ENCODE measurements at places on chromosomes 7 and 10.
A peak's percentile ranks its signal among the peaks of the same experiment; 100 is the strongest.

DNA sequence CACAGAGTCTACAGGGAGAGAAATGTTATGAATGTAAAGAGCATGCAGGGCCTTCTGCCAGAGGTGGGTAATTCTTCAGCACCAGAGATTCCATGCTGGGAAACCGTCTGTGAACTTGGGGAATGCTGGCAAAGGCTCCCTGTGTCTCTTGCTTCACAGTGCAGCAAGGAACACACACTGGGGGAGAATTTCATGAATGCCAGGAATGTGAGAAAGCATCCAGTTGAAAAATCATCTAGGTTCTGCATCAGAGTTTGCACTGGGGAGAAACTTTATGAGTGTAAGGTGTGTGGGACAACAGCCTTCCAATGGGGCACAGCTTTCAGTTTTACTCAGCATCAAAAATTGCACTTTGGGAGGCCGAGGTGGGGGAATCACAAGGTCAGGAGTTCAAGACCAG, 224.3 kb upstream of the IGFBP3 start:
- ATAC-seq: peak; percentile 96

DNA sequence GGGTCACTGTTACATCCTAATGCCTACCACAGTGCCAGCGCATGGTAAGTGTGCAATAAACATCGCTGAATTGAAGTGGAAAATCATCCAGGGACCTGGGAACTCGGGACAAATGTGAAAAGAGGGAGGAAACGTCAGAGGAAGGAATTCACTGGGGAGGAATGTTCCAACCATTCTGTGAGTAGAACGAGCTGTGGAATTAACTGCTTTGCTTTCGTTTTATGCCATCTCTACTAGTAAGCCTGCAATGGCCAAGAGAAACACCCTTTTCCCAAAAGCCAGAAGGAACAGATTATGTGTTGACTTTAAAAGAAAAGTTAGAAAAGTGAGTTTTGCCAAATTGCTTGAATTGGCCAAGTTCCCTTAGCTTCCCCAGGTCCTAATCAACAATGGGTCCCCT, 1044.9 kb downstream of the TYW1 start:
- ATAC-seq: no peak

DNA sequence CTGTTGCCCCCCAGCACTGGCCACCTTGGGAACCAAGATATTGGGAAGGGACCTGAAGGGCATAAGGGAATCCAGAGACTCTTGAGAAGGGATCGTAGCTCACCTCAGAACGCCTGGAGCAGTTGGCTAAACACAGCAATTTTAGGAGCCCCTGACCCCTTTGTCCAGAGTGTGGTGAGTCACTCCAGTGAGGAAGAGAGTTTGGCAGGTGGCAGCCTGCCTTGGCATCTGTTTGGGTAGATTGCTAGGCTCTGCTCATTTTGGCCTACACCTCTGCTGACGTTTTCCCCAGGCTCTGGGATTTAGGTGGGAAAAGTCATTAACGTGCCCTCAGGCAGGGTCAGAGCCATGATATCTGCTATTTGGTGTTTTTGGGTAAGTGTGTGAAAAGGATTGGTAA, 100.6 kb downstream of the GRB10 start:
- ATAC-seq: no peak

DNA sequence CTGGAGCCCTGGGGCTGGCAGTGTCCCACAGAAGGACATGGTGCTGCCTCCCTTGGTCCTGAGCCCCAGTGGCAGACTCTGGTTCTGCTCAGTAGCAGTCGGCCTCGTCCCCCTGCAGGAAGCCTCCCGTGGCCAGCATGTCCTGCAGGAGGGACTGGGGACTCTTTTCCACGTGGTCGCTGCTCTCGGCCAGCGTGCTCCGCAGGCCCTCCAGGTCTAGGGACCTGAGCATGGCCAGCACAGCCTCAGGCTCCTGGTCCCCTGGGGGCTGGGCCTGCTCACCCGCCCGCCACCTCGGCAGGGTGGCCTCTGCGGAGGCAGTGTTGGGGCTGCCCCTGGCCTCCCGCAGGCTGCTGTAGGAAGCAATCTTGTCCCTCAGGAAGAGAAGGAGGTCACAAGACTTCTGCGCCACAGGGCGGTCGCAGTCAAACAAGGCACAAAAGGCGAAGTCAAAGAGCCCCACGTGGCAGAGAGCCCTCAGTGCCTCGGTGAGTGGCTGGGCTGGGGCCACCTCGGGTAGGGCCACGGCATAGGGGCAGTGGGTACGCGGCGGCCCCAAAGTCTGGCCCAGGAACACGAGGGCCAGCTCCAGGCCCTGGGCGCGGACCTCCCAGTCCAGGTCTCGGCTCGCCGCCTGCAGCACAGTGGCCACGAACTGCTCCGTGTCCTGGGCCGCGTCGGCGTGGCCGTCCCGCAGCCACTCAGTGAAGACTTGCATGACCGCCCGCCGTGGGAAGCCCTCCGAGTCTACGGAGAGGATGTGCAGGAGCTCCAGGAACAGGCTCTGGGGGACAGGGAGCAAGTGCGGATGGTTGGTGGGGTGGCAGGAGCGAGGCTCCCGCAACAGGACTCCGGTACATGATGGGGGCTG, 17.1 kb downstream of the BRAT1 start:
- peak; percentile 13 for ATAC-seq

DNA sequence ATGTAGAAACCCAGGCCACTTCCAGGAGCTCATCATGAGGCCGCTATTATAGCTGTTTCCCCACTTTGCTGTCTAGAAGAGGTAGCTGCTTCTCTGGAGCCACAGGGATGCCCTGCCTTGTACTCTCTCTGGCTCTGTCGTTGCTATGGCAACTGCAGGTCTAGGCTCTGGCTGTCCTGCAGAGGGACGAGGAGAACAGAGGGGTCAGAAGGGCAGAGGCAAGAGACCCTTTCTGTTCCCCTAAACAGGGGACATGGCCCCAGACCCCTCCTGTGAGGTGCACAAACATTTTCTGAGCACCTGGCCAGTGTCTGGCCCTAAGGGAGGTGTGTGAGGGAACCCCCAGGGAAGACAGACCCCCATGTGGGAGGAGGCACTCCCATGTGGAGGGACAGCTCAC, 31.4 kb downstream of the ITPRIP start:
- no peak for ATAC-seq

- no peak for ATAC-seq
Observed at GRCh38 chr7:107678110-107678753, 17.6 kb downstream of the SLC26A4 start.

DNA sequence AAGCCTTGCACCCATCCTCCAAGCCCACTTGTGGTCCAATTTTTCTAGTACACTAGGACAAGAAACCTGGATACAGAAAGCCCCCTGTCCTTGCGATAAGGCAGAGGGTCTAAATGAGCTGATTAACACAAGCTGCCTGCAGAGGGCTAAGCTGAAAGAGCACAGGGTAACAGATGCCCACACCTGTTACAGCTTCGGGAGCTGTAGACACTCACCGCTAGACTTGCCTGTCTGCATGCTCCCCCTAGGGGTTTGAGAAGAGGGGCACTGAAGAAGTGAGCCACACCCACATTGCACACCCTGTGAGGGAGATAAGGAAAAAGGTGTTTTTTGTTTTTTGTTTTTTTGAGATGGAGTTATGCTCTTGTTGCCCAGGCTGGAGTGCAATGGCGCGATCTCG, 386.5 kb upstream of the AUTS2 start:
- ATAC-seq: no peak

DNA sequence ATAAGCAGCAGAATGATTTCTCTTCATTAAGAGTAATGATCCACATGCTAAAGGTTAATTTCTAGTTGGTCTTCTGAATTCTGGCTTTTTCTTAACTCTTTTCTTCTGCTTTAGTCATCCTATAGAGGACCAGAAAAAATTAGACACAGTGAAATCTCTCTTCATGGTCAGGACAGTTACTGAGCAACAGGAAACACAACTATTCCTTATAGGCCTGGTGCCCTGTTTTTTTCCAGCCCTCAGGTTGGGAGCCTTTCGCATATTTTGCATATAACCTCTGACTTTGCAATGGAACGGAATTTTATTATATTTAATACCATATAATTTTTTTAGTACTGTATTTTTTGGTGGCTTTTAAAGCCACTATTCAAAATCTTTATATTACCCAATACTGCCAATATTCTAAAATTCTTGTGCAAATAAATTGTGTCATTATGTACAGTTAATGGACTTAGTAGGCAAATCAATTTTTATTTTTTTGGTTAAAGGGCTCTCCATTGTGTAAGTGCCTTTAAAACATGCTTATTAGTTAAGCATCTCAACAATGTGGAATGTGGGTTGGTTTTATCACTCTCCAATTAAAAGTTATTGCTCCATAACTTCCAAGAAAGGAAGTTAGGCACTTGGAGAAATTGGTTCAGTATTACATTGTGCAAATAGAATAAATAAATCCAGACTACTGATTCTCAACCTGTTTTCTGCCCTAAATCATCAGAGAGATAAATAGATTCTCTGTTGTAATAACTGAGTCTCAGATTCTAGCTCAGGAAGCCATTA, 22.5 kb downstream of the ARL4A start:
- ATAC-seq: no peak

DNA sequence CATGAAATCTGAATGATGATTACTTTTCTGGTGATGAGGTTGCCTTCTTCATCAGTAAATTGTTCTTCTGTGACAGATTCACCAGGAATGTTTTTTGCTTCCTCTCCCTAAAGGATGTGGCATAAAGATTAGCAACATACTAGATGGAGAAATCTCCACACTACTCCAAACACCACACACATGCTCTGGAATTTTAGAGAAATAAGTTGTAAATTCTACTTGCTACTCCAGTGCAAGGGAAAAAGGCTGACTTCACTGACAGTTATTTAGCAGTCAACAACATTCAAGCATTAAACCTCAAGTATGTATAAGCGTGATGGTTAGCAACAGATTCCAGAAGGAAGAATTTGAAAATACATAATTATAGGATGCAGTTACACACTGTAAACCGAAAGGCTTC, 137.9 kb upstream of the CCDC6 start:
- no peak for ATAC-seq

DNA sequence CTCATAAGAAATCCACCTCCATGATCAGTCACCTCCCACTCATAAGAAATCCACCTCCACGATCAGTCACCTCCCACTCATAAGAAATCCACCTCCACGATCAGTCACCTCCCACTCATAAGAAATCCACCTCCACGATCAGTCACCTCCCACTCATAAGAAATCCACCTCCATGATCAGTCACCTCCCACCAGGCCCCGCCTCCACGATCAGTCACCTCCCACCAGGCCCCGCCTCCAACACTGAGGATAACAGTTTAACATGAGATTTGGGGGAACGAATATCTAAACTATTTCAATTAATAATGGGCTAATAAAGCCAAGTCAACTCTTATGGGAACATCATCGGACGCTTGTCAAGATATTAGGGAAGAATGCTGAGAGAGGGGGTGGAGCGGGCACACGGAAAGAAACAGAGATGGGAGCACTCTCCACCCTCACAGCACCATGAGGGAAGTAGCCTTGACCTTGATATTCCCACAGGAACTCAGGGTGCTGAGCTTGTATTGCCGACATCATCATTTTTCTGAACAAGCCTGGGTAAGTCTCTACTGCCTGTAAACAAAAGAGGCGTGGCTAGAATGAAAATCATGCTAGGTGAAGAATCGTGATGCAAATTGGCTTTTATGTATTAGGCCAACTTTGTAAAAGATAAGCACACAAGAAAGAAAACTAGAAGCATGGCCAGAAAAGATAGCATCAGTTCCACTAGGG, 303.5 kb upstream of the KLF6 start:
- no peak for ATAC-seq

GRCh38 chr10:31509989-31510388, 191.0 kb downstream of the ZEB1 start:
- ATAC-seq: no peak

DNA sequence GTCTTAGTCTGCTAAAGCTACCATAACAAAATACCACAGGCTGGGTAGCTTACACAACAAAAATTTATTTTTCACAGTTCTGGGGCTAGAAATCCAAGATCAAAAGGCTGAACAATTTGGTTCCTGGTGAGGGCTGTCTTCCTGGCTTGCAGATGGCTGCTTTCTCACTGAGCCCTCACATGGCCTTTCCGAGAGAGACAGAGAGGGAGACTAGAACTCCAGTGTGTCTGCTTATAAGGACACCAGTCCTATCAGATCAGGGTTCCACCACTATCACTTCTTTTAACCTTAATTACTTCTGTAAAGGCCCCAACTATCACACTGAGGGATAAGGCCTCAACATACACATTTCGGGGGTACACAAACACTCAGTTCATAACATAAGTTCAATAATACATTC, 527.4 kb upstream of the VSTM2A start:
- no peak for ATAC-seq

GRCh38 chr7:51706851-51707250, 390.2 kb upstream of the COBL start:
- ATAC-seq: no peak

DNA sequence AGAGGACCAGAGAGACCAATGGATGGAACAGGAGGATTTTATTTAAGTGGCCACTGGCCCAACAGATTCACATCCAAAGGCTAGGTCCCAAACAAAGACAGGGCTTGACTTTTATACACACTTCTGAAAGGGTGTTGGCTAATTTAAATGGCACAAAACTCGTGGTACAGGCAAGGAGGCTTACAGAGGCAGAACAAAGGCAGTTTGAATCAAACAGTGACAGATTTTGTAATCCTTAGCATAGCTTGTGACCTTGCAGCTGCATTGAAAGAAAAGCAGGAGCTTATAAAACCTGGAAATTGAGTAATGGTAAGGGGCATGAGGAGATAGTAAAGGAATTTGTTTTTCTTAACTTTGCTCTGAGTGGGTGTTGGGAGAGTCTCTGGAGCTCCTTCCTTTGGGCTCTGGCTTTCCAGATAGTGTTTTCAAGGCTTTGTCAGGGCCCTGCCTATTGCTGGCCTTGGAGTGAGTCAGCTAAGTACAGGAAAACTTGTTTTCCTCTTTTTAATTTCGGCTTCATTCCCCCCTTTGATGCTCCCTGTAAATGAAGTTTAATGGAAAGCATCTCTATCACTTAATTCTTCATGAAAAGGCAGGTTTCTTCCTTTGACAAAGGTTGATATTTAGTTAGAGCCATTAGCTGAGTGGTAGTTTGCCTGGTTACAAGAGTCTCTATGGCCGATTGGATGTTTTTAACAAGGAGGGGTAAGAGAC, 96.9 kb downstream of the TRIM24 start:
- ATAC-seq: no peak

DNA sequence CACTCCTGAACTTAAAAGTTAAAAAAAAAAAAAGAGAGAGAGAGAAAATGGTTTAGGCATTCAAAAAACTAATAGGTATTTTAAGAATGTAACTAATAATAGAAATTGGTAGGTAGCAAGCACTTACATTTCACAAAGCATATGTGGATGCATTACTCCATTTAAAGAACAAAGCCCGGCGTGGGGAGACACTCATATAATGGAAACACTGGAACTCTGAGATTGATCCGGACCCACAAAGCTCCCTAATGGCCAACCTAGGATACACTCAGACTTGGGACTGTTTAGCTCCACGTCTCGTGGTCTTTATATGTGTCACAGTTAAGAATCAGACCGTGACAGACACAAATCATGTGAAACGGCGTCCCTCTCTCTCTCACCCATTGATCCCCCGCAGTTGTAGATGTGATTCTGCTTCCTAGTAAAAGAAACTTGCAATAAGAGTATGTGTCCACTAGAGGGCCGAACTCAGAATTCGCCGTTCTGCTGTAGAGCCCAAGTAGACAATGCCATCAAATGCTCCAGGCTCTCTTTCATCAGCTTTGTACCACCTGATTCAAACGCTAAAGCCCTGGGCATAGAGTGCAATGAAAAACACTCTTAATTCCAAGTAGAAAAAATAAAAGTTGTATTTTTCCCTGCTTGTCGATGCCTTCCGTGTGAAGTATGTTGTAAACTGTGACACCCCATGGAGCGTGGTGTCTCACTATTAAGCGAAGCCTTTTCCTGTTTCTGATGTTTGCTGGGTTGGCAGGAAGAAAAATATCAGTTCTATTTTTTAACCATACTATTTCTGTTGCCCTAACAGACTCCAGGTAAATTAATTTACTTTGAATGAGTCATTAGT, 429.0 kb upstream of the MTPN start:
- ATAC-seq: peak; percentile 88

- no peak for ATAC-seq
Observed at GRCh38 chr7:124364283-124364682, 331.4 kb upstream of the TMEM229A start.
